ENCODE measurements at places on chromosomes 7 and 10. TPM values are rescaled to one million over a fixed set of nuclear protein-coding genes. Genes with fewer than 3 reads are reported as not detected.

Gene CDC14C
- not detected for total RNA-seq

Gene OPN4
- total RNA-seq = not detected

Gene FRA10AC1
- total RNA-seq = 23.7 TPM

DNA sequence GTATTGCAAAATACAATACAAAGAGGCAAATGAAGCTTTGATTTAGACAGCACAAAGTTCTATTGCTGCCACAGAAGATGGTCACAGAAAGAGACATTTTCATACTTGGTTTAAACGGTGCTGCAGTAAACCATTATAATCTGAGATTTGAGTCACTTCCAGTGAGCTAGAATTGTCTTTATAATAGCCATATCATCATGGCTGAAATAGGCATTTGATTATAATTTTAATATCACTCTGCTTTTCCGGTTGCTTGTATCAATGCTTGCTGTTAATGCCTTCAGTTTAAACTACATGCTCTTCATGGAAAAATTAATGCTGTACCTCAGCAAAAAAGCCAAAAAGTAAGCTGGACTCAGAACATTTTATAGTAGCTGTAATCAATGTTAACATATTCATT lies 48.5 kb downstream of the CPEB3 start:
- DNase-seq = no peak

DNA sequence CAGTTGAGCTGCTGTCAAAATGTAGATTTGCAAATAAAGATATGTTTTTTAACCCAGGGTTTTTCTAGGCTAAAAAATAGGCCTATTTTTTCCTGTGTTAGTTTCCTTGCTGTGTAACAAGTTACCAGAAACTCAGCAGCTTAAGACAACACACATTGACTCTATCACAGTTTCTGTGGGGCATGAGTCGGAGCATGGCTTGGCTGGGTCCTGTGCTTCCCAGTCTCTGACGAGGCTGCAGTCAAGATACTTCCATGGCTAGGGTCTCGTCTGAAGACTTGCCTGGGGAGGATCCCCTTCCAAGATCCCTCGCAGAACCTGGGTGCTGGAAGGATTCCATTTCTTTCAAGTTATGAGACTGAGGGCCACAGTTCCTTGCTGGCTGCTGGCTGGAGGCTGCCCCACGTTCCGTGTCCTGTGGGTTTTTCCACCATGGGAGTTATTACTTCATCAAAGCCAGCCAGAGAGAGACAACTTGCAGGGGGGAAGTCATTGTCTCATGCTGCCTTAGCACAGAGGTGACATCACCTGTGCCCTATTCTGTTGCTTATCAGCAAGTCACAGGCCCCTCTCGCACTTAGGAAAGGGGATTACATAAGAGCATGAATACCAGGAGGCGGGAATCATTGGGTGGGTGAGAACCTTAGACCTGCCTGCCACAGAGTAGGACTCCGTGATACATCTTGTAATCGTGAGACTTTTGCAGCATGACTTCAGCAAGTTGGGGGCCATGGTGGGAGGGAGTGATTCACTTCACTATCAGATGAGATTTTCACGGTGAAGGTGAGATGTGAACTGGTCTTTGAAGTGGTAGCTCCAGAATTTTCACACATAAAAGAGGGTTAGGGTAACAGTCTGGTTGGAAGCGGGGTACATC lies 77.9 kb downstream of the CCNY start:
- DNase-seq = no peak

DNA sequence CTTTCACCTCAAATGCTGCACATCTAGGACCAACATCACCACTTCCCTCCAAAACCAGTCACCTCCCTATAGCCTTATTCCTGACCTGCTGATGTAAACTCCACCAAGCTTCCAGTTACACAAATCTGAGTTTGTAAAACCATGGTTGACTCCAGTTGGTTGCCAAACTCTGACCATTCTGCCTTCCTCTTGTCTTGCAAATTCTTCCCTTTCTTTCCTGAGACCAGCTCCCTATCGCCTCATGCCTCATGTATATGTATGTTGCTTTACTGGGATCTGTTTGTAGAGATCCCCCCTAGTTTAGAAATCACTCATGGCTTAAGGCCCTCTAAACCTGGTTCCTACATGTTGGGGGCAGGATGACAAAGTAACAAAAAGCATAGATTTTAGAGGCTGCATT lies 31.3 kb downstream of the PAX2 start:
- no peak for DNase-seq

GRCh38 chr10:121092720-121093095 lies 241.5 kb downstream of the WDR11 start:
- DNase-seq = no peak
